ENCODE measurements at places on chromosomes 1 and 21. TPM values are rescaled to one million over a fixed set of nuclear protein-coding genes. Genes with fewer than 3 reads are reported as not detected.

Gene GNAT2
- 0.88 TPM for total RNA-seq

DNA sequence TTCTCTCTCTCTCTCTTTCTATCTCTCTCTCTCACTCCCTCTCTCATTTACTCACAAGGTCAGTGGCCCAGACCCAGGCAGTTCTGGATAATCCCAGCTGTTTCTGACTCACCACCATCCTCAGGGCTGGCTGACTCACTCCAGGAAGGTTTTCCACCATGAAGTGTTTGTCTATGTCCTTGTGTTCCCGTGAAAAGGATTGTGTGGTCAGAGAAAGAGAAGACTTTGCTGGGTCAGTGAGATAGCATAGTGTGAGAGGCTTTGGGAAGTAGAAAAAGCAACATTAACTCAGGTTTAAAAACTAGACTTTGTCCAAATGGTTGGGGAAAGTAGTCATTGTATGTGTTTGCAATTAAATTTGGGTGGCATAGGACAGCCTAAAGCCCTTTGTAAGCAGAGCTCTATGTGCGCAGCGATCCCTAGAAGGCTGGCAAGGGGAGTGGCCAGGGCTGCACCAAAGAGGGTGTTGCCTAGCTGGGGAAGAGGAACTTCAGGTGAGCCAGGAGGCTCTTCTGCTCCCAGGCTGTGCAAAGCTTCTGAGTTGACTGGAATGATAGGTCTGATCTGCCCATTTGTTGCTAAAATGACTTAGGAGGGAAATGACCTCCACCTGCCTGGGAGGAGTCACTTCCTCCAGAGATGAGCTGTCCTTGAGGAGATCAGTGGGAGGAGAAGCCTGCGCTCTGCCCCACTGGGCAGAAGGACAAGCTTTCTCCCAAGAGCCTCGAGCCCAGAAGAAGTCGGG is 4.9 kb upstream of the CAPN2 start:
- DNase-seq = no peak

Gene DIRAS3
- total RNA-seq = 0.18 TPM

- peak; percentile 18 for DNase-seq
These were observed at the start of gene LMOD1 for GRCh38 chr1:201946224-201946908. Gene LMOD1 (minus strand): TSS chr1:201946548. CDS start chr1:201946340, 208 bp downstream.

Gene PCP4
- total RNA-seq = not detected

GRCh38 chr1:18866846-18867245 is 7.4 kb upstream of the TAS1R2 start:
- DNase-seq = no peak

GRCh38 chr1:154256686-154257085 is 15.7 kb upstream of the HAX1 start:
- no peak for DNase-seq

Gene COG2
- total RNA-seq = 26.1 TPM

DNA sequence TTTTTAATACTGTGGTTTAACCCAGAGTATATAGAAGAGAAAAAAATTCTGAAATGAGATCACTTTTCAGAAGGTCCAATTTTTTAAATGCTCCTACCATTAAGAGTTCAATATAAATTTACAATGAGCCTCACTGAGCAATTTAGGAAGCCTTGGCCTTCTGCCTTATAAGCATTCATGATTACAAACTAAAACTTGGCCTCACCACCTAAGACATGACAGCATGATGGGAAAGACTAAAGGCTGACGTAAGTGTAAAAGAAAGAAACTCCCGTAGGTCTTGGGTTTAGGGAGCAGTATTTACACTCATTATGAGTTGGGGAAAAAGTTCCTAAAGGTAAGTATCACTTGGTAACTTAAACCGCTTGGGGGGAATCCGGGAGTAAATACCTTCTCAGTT is 70.7 kb upstream of the ESRRG start:
- no peak for DNase-seq

Gene ZNF593OS
- not detected for total RNA-seq

Measured in activated CD8-positive, alpha-beta T cell treated with anti-CD3 and anti-CD28 coated beads for 36 hours (primary cell).